ENCODE measurements at places on chromosomes 4 and X.
A peak's percentile ranks its signal among the peaks of the same experiment; 100 is the strongest.

- peak; percentile 69 for DNase-seq
Observed at GRCh38 chr4:168585168-168586091, 88.6 kb downstream of the PALLD start.

GRCh38 chr4:174210354-174210753 lies 73.1 kb downstream of the FBXO8 start:
- DNase-seq, result no peak

- peak; percentile 27 for DNase-seq
Observed at GRCh38 chrX:149069899-149070298, 435.2 kb downstream of the IDS start.

DNA sequence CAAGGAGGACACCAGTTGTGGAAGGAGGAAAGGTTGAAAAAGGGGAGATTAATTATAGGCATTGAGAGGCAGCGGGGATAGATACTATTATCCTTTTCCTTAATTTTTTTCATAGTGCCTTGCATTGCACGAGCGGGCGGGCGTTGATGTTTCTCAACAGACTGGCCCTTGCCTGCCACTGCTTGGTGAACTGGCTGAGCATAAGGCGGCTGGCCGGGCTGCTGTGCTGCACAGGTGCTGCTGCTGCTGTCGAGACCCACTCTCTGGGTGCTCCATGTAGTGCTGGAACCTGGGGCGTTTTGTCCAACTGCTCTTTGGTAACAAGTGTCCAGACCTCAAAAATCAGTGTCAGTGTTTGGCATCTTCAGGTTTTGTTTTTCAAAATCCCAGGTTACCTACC lies 83.3 kb upstream of the PAQR3 start:
- DNase-seq, result no peak

DNA sequence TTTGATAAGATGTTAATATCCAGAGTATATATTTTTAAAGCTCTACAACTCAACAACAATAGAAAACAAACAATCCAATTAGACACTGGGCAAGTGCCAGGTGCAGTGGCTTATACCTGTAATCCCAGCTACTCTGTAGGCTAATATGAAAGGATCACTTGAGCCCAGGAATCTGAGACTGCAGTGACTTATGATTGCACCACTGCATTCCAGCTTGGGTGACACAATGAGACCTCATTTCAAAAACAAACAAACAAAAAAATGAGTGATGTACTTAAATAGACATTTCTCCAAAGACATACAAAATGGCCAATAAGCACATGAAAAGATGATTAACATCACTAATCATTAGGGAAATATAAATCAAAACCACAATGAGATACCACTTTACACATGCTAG lies 356.8 kb upstream of the PCDH10 start:
- DNase-seq, result no peak

- DNase-seq, result no peak
Observed at GRCh38 chrX:153412746-153413720, 1.8 kb downstream of the ZFP92 start.

DNA sequence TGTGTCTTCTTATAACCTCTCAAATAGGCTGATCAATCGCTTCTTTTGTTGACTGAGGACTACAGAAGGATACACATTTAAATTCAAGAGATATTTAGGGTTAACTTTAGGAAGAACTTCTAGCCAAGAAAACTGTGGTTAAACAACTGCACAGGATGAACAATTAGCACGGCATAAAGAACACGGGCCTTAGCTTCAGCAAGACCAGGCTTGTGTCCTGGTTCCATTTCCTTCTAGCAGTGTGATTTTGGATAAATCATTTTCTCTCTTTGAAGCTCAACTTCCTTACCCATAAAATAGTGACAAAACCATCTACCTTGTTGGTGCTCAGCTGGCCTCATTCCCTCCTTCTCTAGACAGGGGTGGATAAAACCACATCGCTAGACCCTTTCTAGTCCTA lies 117.6 kb downstream of the TSPAN5 start:
- peak; percentile 70 for DNase-seq

GRCh38 chr4:186260504-186261448 lies 5.2 kb upstream of the F11 start:
- DNase-seq, result peak; percentile 22

GRCh38 chr4:78902298-78902697 lies 36.9 kb downstream of the PAQR3 start:
- DNase-seq, result no peak

- no peak for DNase-seq
Observed at GRCh38 chr4:114012749-114013148, 33.3 kb upstream of the ARSJ start.

- DNase-seq, result no peak
Observed at GRCh38 chr4:52932591-52933470, 70.7 kb downstream of the RASL11B start.

GRCh38 chr4:146186041-146186440 lies 10.5 kb downstream of the LSM6 start:
- no peak for DNase-seq

DNA sequence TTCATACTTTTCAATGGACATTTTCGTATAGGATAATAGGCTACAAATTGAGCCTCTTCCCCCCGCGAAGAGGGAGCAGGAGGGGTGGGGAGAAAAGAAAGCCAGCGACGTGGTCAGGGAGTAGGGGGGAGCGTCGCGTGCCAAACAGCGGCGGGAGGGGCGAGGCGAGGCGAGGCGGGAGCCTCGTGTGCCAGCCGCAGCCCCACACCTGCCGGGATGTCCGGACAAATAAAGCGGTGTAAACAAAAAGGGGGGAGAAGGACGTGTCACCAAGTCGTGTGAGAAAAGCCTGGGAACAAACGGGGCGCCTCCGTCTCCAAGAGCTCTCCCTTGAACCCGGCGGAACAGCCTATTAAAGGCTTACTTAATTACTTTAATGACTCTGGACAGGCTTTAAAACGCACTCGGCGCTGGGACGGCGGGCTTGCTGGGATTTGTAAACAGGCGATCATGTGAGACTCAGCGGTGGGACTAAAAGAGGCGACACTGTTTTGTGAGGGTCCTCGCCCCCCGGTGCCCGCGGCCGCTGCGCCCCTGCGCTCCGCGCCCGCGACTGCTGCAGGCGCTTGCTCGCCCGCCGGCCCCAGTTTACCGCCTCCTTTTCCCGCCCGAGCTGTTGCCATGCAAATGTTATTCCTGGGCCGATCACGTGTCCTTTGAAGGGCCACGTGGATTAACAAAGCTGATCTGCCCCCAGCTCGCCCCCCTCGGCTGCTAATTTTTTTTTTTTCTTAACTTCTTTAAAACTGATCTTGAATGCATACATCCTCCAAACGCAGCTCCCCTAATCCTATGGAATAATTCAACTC lies at the start of gene HELT:
HELT (plus strand) TSS at position 527 of the 809 bp plus-strand sequence. CDS start 439 bp downstream, outside the sequence.
- no peak for DNase-seq

DNA sequence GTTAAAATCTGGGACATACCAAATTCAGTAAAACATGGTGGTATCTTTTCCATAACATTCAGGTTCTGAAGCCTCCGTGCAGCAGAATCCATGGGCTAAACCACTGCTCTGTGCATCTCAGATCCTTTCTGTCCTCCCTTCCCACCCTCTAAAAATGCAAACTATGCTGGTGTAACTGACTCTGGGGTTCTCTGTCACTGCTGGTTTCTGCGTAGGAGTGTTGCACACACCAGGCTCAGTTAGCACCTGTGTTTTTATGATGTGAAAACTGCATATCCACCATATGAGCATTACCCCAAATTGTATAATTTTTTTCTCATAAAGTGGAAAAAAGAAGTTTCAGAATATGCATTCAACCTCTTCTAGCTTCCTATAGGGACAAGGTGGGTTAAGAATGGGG lies 22.4 kb upstream of the IL21 start:
- no peak for DNase-seq

- peak; percentile 48 for DNase-seq
Observed at GRCh38 chr4:68373513-68373912, 23.6 kb upstream of the YTHDC1 start.

DNA sequence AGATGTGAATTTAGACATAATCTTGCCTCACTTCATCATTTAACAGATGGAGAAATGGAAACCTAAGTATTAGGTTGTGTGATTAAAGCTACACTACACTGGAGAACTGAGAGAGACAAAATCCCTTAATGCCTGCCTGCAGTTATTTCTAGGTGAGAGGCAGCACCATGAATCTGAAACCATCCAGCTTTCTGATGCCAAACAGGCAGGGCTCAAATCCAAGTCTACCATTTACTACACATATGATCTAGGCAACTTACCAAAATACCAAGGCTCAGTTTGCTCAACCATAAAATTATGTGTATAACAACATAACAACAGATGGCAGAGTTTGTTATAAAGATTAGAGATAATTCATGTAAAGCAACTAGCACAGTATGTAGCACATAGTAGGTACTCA lies 38.7 kb downstream of the GABRA4 start:
- no peak for DNase-seq
